ENCODE measurements at places on chromosomes 3 and 15. TPM values are rescaled to one million over a fixed set of nuclear protein-coding genes. Genes with fewer than 3 reads are reported as not detected.

Gene LYZL4
- total RNA-seq: 0.23 TPM

Gene LMOD3
- not detected for total RNA-seq

Gene IL20RB
- total RNA-seq: 1.3 TPM

Gene HCLS1
- 1.3 TPM for total RNA-seq

Gene NANOGP8
- not detected for total RNA-seq

Gene CCRL2
- total RNA-seq: 0.29 TPM

Gene CPN2
- not detected for total RNA-seq

Gene CNTN4
- total RNA-seq: 0.42 TPM

Gene ILDR1
- not detected for total RNA-seq
